ENCODE measurements at places on chromosomes 6 and 20.

DNA sequence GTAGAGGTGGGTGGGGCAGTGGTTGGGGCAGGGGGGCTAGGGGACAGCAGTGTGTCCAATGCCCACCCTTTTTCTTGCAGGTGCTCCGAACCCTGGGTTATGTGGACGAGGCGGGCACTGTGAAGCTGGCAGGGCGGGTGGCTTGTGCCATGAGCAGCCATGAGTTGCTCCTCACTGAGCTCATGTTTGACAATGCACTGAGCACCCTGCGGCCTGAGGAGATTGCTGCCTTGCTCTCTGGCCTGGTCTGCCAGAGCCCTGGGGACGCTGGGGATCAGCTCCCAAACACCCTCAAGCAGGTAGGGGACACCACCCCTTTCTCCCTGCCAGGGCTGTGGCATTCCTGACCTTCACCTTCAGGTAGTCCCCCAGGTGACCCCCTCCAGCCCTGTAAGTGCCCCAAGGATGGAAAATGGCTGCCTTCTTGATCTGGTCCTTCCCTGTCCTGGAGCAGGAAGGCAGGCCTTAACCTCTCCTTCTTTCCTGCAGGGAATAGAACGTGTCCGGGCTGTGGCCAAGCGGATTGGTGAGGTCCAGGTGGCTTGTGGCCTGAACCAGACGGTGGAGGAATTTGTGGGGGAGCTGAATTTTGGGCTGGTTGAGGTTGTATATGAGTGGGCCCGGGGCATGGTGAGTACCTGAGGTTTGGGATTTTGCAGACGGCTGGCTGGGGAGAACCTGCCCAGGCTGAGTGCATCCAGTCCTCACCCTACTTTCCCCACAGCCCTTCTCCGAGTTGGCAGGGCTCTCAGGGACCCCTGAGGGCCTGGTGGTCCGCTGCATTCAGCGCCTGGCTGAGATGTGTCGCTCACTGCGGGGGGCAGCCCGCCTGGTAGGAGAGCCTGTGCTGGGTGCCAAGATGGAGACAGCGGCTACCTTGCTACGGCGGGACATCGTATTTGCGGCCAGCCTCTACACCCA lies 2.9 kb downstream of the DXO start:
- DNase-seq = no peak

DNA sequence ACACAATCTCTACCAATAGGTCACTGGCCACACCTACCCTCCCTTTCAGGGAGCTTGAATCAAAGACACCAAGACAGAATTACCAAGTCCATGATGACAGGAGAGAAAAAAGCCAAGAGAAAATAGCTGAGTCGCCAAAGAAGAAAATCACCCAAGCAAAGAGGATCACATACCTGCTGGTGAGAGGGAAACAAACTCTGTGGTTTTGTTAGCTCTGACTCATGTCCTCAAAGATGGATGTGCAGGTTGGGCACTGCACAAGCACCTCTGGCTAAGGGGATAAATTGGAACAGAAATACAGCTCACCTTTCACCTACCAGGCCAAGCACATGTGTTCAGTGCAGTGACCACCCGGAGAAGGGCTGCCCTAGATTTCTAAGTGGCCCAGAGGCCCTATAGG lies 114.8 kb downstream of the TFAP2A start:
- DNase-seq = no peak

DNA sequence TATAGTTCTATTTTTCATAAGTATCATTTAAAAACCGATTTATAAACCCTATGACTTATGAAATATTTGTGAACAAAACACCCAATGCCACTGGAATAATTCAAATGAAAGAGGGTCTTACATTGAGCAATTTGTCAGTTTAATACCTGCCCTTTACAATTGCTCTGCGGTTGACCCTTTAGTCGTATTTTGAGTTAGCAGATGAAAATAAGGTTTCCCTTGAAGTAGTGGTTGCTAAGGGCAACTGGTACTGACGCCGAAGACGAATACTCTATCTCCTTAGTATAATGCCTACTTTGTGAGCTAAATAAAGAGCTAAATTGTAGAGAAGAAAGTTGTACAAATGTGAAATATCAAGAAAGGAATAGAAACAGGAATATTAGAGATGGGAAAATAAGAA lies 69.4 kb downstream of the KCNQ5 start:
- no peak for DNase-seq

DNA sequence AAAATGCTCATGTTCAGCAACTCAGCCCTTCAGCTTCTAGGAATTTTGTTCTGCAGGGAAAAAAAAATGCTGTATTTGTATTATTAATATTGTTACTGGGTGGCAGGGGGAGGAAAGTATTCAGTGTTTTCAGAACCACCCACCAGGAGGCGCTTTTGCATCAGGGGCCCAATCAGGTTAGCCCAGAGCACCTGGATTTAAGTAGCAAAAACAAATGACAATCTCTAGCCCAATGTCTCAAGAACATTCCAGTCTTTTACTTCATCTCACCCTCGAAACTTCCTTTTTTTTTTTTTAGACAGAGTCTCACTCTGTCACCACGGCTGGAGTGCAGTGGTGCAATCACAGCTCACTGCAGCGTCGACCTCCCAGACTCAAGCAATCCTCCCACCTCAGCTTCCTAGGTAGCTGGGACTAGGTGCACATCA lies 635 bp upstream of the C20orf203 start:
- peak; percentile 32 for DNase-seq

- DNase-seq = no peak
These were observed 16.6 kb downstream of the HLA-F start for GRCh38 chr6:29739882-29740261.

GRCh38 chr6:110017306-110017705 lies 39.2 kb downstream of the GPR6 start:
- no peak for DNase-seq

- no peak for DNase-seq
These were observed 313.6 kb upstream of the OPRM1 start for GRCh38 chr6:153725456-153725855.

- no peak for DNase-seq
These were observed 4.5 kb downstream of the MKKS start for GRCh38 chr20:10429443-10429981.

- DNase-seq = no peak
These were observed 734 bp downstream of the TPBG start for GRCh38 chr6:82364087-82365015.

DNA sequence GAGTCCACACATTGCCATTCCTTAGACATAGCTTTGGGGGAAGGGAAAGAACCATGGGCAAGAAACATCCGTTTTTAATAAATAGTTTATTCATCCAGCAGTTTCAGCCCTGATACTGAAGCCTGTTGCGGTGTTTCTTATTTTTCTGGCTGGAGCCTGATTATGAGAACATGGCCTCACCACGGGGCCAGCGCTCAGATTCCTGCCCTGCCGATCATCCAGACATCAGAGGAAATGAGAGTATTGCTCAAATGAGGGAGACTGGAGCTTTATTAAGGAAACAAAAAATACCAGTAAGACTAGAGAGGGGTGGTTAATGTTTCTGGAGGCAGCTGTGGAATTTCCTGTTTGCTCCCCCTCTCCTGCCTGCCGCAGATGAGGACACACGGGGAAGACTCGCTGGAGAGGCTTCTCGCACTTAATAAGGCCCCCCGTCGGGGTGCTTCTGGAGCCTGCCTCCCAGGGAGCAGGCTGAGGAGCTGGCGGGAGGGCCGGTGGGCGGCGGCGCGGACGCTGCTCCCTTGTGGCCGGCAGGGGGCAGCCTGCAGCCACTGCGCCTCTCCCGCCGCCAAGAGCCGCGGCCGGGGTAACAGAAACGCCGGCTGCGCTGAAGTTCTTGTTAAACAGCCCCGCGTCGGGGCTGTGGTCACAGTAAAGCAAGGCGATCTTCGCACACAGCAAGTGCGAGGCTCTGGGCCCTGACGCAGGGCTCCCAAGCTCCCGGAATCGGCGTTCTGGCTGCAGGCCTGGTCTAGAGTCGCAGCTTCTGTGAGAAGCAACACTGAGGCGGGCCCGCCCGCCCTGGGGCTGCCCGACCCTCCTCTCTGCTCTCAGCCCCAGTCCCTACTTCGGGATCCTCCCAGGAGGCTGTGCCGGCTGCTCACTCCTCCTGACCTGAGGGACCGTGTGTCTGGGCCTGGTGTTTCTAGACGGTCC lies 17.5 kb downstream of the LEMD2 start:
- no peak for DNase-seq

GRCh38 chr20:53883098-53883911 lies 187.1 kb downstream of the BCAS1 start:
- DNase-seq = no peak

DNA sequence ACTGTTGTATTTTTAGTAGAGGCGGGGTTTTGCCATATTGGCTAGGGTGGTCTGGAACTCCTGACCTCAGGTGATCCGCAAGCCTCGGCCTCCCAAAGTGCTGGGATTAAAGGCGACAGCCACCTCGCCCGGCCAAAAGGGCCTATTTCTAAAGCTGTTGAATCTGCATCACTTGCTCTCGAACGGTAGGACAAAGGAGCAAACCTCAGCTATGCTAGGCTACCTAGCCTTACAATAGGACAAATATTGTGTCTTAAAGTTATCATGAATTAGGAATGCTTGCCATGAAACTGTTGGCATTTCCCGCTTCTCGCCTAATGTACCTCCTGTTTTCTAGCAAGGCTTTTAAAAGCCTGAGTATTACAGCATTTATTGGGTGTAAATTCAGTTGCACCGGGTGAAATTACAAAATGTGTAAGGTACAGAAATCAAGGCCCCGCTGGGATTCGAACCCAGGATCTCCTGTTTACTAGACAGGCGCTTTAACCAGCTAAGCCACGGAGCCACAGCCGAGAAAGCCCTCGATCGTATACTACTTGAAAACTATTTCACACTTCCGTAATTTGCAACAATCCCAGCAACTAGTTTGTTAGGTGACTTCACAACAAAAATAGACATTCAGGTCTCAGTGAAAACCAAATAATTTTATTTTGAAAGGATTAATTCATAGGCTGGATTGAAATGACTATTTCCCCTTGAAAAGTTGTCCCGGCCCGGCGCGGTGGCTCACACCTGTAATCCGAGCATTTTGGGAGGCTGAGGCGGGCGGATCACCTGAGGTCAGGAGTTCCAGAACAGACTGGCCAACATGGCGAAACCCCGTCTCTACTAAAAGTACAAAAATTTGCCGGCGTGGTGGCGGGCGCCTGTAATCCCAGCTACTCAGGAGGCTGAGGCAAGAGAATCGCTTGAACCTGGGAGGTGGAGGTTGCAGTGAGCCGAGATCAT lies 211.6 kb upstream of the ZNF184 start:
- DNase-seq = no peak

DNA sequence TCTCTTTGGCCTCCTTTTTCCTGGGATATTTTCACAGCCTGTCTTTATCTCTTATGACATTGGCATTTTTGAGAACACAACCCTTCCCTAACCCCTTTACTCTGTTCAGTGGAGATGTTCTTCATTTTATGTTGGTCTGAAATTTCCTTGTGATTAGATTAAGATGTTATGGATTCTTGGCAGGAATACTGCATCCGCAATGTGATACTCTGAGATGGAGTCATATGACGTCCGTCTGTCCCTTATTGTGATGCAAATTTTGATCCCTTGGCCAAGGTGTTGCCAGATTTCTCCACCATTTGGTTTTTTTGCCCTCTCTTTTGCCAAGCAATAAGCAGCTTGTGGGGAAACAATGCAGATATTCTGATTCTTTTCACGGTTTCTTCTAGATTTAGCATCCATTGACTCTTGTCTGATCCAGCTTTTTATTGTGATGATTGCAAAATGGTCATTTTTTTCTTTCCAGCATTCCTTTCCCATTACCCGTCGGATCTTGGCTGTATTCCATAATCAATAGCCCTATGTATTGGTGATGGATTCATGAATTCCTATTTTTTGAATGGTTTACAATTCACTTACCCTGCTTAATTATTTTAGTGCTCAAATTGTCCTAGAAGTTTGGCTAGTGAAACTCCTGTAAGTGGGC lies 85.1 kb downstream of the NCOA3 start:
- DNase-seq = no peak

- no peak for DNase-seq
These were observed 212.3 kb upstream of the PRDM1 start for GRCh38 chr6:105873799-105874198.

GRCh38 chr20:2778602-2779321 lies 21.7 kb downstream of the CPXM1 start:
- DNase-seq = no peak

DNA sequence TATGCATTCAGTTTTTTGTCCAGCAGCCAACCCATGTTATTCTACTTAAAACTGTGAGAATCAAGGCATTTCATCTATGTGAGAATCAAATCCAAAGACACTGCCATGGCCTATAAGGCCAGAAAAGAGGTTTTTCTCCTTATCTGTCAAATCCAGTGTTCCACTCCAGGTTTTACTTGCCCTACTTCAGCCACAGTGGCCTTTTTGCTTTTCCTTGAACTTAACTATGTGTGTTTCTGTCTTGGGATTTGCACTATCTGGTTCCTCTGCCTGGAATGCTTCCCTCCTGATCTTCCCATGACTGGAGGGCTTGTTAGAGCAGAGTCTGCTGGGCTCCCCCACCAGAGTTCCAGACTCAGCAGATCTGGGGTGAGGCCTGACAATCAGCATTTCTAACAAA lies 113.1 kb upstream of the DOK5 start:
- DNase-seq = no peak

DNA sequence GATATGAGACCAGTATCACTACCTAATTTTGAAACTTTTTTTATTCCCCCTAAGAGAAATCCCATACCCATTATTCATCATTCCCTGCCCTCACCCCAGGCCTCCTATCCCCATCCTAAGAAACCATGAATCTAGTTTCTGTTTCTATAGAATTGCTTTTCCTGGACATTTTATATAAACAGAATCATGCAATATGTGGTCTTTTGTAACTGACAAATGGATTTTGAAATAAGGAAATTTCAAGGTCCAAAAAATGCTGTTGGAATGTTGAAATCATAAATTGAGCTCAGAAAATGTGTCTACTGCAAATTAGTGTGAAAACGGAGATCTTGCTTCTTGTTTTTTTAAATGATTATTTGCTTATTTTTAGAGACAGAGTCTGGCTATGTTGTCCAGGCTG lies 25.1 kb downstream of the RNF217 start:
- DNase-seq = no peak

DNA sequence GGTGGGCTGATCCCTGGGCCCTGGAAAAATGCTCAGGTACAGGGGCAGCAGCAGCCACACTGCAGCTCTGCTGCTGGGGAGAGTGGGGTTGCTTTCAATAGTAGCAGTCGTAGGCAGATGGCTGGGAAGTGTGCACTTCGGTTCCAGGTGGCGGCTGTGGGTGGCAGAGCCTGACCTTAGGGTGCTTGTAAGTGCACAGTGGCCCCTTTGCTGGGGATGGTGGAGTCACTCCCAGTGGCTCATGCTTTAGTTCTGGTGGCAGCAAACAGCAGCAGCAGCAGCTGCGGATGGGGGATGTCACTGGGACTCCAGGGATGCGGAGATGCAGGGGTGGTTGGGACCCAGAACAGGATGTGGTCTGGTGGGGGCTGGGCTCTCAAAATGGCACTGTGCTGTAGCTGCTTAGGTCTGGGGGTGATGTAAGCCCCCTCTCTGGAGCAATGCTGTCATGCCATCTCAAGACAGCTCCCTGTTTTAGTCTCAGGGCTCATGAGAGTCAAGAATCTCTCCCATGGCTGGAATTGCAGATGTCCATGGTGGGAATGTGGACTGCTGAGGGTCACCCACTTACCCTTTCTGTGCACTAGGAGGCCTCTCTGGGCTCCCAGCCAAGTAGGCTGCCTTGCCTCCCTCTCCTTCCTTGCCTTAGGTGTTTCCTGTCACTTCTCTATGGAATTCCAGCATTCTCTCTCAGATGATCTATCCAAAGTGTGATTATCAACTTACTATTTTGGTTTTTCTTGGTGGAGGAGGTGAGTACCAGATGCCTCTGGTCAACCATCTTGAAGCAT lies 146.7 kb upstream of the SLC22A23 start:
- no peak for DNase-seq

- no peak for DNase-seq
These were observed 7.0 kb downstream of the HNF4A start for GRCh38 chr20:44362466-44362940.

Measured in stimulated activated CD8-positive, alpha-beta memory T cell treated with anti-CD3 and anti-CD28 coated beads, Interleukin-4, amount 100 ng/mL, for 1 hour (primary cell).